ELF-1 (cell line): ENCODE measurements at places on chromosomes 7 and 10.

GRCh38 chr10:103643381-103643780, 149.9 kb downstream of the NEURL1 start:
- DNase-seq, result no peak

GRCh38 chr7:7789551-7789988, 71.2 kb upstream of the RPA3 start:
- DNase-seq, result no peak

GRCh38 chr7:137934176-137934826, 67.6 kb downstream of the CREB3L2 start:
- DNase-seq, result no peak

GRCh38 chr7:150753826-150754603, 16.8 kb downstream of the GIMAP5 start:
- DNase-seq, result peak; percentile 9

DNA sequence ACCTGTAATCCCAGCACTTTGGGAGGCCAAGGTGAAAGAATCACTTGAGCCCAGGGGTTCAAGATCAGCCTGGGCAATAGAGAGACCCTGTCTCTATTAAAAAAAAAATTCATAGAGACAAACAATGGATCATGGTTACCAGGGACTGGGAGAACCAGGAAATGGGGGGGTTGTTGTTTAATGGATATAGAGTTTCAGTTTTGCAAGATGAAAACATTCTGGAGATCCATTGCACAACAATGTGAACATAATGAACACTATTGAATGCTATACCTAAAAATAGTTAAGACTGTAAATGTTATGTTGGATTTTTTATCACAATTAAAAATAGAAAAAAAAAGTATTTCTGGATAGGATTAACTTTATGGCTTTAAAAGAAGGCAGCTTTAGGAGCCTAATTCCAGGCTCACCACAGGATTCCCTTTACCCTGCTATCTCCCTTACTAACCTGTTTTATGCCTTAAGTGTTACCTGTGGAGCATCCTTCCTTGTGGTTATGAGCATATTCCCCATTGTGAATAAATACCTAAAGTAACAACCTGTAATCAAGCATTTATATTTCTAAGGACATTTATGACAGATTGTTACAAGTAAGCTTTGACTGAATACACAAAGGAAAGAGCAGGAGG, 45.1 kb upstream of the SGCE start:
- DNase-seq, result no peak

DNA sequence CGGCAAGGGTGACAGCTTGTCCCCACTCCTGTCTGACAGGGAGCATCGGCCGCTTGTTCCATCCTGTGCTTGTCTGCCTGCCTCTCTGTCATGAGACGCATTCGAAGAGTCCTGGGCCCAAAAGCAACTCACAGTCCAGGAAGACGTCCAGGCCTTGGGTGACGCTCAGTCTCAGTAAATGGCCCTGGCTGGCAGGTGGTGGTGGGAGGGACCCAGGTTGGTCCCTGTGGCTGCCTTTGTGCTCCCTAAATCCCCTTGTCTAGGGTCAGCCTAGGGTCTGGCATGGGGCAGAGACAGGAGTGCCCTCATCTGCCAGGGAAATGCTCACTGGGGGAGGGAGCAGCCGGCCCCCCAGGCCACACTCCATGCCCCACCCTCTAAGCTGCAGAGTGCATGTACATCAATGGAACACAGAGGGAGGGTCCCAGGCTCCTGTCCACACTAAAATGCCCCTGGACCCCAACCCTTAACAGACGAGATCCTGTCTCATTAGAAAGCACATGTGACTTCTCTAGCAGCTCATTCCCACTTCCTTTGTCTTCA, 295.2 kb upstream of the ZNF32 start:
- no peak for DNase-seq

DNA sequence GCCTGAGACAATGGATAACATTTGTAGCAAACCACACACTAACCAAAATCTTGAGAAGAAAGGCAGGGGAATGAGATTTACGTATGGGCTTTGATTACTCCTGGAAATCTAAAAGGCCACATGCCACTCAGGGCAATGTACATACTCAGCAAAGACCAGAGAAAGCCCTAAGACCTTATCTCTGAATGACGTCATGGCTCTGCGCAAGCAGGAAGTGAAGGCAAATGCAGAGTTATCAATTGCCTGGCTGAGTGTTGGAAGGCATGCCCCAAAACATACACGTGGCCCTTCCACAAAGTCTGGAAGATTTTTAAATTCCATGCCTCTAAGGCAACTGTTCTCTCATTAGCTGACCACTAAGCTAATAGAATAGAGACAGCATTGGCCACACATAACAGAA, 90.9 kb upstream of the NRBF2 start:
- peak; percentile 19 for DNase-seq
